ENCODE measurements at places on chromosomes 3 and 15. TPM values are rescaled to one million over a fixed set of nuclear protein-coding genes. Genes with fewer than 3 reads are reported as not detected.

- H3K4me1 ChIP-seq, result no peaks in the 10 kb centered on the region
- H3K36me3 ChIP-seq, result no peaks in the 10 kb centered on the region
- DNase-seq, result no peak
- H3K27ac ChIP-seq, result no peak overlapping the region
Measured at GRCh38 chr15:25469377-25469776, 30.6 kb upstream of the UBE3A start.

- no peak for DNase-seq
- H3K36me3 ChIP-seq, result no peaks in the 10 kb centered on the region
- H3K4me3 ChIP-seq, result no peak overlapping the region
- H3K4me1 ChIP-seq, result peaks cover 15% of the 10 kb centered on the region
- H3K27ac ChIP-seq, result no peak overlapping the region
Measured at GRCh38 chr15:66291816-66292570, 1.4 kb upstream of the DIS3L start.

DNA sequence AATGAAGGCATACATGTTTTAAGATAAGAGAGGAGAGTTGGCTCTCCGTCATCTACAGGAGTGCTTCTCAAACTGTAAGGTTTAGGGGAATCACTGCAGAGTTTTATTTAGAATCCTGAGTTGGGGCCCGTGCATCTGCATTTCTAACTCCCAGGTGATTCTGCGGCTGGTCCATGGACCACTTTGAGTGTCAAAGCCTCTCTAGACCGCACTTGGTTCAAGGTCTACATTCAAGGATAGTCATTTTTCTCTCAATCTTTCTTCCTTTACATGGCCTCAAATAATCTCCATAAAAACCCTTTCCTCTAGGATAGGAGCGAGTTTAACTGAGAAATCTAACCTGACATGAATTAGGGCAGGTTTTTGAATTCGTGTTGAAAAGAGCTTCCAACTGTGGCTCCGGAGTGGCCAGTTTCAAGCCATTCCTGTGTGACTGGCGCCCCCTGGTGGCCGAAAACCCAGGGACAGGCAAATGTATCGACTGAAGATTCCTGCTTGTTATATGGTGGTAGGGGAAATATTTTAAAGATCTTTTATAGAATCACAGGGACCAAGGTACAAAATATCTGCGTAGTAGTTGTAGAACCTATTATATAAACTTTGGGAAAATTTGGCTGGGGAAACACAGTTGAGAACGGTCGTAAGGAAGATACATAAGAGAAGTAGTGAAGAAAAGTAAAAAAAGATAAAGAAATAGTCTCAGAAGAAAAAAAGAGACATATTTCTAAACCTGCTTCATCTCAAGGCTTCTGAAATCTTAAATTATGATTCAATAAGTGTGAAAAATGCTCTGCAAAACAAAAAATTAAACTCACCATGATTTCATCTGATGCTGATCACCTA, 11.9 kb downstream of the GABRR3 start:
- no peak overlapping the region for H3K4me3 ChIP-seq
- peak; percentile 92 for DNase-seq
- H3K4me1 ChIP-seq, result no peaks in the 10 kb centered on the region
- H3K36me3 ChIP-seq, result no peaks in the 10 kb centered on the region
- no peak overlapping the region for H3K27ac ChIP-seq
- H3K27me3 ChIP-seq, result no peaks in the 10 kb centered on the region

DNA sequence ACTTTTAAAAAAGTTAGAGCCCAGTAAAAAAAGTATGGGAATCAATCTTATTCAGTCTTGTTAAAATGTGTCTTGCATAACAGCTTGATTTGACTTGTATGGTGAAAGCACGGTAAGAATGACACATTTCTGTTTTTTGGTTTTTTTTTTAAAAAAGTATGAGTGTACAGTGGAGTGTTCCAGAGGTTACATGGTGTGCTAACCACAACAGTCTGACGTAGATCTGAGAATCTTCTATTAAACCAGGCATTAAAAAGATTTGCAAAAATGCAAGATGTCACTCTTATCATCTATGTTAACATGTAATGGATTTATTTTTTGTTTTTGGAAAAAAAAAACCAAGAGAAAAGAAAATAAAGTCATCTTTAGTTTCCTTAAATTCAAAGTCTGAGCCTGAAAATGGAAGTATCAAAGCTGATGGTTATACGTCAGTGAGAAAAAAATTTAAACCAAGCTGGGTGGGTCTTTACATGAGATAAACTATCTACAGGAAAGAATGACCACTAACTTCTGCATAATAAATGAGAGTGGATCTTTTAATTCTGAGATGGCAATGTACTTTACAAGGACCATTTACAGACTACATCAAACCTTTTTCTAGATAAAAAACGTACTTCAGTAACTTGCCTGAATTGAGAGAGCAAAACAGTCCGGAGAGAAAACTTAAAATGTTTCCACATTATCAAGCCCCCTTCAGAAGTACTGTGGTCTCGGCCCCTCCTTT, 1.6 kb downstream of the GABPB1 start:
- H3K4me3 ChIP-seq, result peak overlapping the region; percentile 79
- no peaks in the 10 kb centered on the region for H3K36me3 ChIP-seq
- no peak for DNase-seq
- peak overlapping the region; percentile 100 for H3K27ac ChIP-seq

GRCh38 chr3:52447512-52448355, 2.8 kb upstream of the SEMA3G start:
- DNase-seq, result no peak
- no peaks in the 10 kb centered on the region for H3K36me3 ChIP-seq
- H3K27ac ChIP-seq, result no peak overlapping the region

- H3K36me3 ChIP-seq, result no peaks in the 10 kb centered on the region
- no peaks in the 10 kb centered on the region for H3K27me3 ChIP-seq
- no peak overlapping the region for H3K4me3 ChIP-seq
- H3K27ac ChIP-seq, result no peak overlapping the region
Measured at GRCh38 chr3:192802957-192803899, 75.9 kb upstream of the FGF12 start.

DNA sequence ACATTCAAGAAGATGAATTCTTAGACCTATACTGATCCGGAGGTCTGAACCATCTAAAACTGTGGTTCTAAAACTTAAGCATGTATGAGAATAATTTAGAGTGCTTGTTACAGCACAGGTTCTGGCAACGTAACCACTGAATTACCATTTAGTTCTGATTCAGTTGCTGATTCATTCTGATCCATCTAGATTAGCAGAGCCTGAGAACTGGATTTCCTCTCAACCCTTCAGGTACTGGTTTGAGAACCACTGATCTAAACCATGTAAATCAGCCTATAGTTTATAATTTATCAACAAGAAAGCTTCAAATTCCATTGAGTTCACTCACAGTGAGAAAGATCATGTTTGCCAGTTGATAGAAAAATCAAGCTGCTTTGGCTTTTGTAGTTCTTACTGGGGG, 1001.1 kb upstream of the EPHA6 start:
- no peaks in the 10 kb centered on the region for H3K4me1 ChIP-seq
- DNase-seq, result no peak
- no peaks in the 10 kb centered on the region for H3K36me3 ChIP-seq
- no peak overlapping the region for H3K4me3 ChIP-seq

The ZBED2 gene
- total RNA-seq, result not detected

The KAT2B gene
- total RNA-seq, result 39.9 TPM
